ENCODE measurements at places on chromosomes 1 and 21.

- no peak for DNase-seq
Observed at GRCh38 chr1:109769330-109770078, 5.8 kb upstream of the EPS8L3 start.

DNA sequence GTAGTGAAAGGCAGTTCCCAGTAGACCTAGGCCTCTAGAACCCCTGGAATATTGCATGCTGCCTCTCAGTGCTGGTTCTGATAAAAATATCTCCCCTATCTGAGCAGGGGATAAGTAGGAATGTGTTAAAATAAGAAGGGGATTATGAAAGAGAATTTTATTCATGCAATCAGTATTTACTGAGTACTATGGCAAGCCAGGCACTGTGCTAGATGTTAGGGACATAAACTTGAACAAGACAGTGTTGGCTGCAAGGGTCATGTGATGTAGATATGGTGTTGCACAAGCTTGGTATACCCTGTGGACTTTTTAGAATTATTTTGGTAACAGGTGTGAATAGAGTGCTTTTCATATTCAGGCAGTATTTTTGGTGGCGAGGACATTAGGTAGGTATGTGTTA is 23.6 kb downstream of the NOS1AP start:
- DNase-seq: no peak

DNA sequence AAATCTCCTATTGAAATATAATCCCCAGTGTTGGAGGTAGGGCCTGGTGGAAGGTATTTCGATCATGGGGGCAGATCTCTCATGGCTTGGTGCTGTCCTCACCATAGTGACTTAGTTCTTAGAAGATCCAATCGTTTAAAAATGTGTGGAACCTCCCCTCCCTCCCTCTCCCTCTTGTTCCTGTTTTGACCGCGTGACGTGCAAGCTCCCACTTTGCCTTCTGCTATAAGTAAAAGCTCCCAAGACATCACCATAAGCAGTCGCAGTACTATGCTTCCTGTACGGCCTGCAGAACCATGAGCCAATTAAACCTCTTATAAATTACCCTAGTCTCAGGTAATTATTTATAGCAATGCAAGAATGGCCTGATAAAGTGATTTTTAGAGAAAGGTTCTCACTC is 10.9 kb upstream of the RGS2 start:
- no peak for DNase-seq

DNA sequence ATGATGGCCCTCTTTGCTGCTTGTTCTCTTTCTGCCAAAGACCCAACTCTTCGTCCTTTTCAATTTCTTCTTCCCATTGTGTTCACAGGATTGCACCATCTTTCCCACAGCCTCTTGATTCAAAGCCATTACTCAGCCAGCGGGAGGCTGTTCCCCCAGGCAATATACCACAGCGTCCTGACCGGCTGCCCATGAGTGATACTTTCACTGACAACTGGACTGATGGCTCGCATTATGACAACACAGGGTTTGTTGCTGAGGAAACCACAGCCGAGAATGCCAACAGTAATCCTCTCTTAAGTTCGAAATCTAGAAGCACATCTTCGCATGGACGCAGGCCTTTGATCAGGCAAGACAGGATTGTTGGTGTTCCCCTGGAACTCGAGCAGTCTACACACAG is 167.4 kb downstream of the LRRC40 start:
- no peak for DNase-seq

- DNase-seq: no peak
Observed at GRCh38 chr1:203612932-203613682, 13.5 kb upstream of the ATP2B4 start.

DNA sequence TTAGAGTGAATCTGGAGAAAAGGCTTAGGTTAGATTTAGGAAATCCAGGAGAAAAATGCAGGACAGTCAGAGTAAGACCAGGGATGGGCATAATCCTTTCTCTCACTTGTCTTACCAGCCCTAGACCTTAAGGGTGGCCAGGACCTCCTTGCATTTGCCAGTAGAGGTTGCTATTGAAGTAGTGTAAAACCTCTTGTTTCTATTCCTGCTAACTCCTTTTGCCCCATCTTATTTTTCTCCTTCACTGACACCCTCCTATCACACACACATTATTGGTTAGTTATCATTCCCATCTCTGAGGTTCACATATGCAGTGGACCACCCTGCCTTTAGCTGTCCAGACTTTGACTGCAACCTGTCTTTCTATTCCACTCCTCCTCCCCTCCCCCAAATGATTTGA is 75.0 kb upstream of the MACF1 start:
- no peak for DNase-seq

- DNase-seq: no peak
Observed at GRCh38 chr1:232912845-232913580, 37.4 kb upstream of the NTPCR start.

DNA sequence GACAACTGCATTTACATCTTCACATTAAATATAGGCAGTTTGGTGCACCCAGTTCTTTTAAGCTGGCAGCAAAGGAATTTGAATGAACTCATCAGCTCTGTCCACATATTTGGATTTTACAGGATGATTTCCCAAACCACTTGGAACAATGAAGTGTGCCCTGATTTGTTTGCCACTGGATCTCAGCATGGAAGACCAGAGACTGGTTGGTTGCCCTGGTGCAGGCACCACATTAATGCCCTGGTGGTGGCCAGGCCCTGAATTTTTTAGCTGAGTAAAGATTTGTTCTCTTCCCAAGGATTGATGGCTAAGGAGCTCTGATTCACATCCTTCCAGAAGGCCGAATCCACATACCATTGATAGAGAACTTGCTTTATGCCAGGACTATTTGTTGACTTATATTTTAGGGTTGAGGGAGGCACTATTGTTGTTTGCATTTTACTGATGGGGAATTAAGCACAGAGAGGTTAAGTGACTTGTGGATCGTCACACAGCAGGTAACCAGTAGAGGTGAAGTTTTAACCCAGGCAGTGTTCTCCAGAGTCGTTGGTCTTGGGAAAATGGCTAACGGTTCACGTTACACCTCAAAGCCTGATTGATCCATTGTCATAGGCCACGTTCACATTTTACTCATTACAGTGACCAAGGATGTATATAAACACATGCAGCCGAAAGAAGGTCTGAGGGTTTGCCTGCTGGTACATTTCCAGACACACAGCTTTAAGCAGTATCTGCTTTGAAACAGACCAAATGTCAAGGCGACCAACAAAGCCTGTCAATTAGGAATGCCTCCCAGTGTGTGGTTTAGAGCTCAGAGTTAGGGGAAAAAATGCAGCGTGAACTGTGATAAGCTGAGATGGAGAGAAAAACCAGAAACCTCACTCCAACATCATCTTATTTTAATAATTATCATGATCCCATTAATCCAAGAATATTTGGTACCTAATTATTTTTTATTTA is 50.7 kb downstream of the KAZN start:
- no peak for DNase-seq

- DNase-seq: no peak
Observed at GRCh38 chr1:22529901-22530621, 33.2 kb upstream of the EPHA8 start.

DNA sequence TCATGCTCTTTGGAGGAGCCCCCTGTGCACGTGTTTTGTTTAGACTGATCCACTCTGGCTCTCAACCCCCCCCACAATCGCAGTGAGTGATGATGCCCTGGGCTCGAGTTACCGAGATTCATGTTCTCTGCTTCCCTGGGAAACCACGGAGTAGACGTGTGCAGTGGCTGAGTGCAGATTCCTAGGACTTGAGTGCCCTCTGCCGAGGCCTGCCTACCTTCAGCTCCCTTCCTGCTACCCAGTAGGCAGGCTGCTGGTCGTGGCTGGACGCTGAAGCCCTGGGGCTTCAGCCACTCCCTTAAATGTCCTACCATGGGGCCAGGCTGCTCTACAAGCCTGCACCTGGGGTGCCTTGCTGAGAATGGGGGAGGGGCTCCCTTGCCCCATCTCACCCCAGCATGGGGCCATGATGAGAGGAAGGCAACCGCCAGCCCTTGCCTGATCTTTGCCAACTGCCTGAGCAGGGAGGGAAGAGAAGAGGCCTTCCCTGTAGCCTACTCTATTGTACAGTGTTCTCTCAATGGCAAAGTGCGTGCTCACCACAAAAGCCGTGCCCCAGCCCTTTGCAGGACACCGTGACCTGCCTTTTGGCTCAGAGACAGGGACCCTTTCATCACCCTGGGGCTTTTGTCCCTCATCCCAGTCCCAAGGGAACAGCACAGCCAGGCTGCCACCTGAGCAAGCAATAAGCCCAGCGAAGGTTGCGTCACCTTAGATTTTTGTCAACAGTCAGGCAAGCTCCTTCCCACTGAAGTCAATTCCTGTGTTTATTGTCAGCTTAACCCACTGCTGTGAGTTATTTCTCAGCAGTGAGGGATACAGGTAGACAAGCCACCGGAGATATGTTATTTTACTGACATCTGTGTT is 4.1 kb upstream of the GRIK3 start:
- DNase-seq: no peak

DNA sequence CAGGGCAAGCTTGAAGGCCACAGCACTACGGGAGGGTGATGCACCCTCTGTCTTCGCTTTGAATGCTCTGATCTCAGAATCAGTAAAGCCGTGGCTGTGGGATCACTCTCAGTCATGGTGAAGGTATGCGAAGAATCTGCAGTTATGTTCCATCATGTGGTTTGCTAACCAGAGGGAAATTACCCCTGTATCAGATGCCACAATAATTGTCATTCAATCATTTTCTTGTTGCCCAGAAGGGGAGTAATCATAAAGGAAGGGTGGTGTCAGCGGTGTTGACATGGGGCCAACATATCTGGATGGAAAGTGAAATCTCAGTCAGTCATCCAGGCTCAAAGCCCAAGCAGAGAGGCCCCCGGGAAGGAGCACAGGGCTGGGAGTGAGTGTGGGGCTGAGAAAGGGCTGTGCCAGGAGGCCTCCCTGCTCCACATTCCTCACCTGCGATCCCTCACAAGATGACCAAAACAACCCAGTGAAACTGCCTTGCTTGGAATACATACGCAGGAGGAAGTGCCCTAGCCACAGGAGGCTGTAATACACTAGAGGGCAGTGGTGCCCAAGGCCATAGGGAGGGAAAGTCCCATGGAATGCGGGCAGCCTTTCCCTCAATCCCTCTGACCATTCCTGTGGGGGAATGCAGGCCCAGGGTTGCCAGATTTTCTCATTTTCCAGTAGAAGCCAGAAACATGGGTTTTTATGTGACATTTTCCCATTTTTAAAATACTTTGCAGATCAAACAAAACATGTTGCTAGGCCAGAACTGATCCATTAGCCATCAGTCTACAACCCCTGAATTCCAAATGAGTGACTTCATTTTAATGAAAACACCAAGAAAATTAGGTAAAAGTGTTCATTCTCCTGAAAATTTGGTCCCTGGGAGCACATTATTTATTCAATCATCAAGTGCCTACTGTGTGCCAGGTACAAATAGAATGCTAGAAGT is 95.7 kb upstream of the VANGL1 start:
- no peak for DNase-seq

- no peak for DNase-seq
Observed at GRCh38 chr1:8497210-8497819, 179.4 kb downstream of the SLC45A1 start.

DNA sequence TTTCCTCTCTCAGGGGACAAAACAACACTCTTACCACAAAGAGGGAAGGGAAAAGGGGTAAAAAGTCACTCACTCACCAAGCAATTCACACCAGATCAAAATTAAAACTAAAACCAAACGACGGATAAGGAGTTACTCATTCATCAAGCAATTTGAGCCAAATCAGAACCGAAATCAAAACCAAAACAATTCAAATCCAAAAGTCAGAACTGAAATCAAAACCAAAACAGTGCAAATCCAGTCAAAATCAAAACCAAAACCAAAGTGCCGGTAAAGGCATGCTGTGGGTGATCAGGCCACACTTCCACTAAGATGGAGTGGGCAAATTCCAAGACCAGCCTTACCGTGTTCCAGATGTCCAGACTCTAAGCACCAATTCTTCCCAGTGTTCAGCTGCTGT is 717.9 kb downstream of the AMY1C start:
- DNase-seq: no peak

GRCh38 chr1:36590771-36591170 is 108.1 kb upstream of the CSF3R start:
- DNase-seq: no peak

DNA sequence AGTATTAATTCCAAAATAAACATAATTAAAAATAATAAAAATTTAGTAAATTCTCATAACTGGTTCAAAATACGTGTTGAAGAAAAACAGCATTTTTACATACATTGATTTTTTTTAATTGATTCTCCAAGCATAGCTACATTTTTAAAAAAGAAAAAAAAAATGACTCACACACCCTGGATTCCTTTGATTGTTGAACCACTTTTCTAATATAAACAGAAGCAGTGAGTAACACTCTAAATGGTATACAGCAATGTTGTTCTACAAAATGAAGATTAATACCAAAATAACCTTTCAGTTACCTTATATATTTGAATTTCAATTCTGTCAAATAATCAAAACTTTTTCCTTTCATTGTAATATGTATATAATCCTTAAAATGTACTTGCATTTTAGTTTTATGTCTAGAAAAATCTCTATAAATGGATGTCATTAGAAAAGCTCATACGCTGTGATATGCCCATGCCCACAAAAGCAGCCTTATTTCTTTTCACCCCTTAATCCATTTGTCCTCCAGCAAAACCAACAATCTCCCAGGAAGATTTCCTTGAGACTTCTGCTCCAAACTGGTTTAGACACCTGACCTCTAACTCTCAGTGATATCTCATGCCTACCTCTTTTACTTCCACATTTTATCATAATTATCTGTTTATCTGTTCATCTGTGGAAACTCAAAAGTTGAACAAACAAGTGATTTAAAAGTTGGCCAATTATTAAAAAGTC is 246.4 kb upstream of the NR5A2 start:
- no peak for DNase-seq

DNA sequence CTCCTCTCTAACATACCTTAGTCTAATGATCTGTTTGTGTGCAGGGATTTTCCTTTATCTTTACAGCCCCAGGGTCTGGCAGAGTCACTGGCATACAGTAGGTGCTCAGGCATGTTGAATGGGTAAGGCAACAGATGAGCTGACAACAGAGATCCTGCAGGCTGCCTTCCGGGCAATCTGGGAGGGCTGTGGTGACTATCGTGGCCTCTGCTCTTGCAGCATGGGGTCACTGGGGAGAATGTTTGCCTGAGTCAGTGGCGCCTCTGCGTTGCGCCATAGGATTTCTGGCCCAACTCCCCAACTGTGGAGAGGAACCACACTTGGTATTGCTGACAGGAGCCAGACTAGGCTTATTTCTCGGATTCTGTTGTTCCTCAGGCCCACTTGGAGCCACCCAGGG is 93.8 kb downstream of the LAMC2 start:
- no peak for DNase-seq

DNA sequence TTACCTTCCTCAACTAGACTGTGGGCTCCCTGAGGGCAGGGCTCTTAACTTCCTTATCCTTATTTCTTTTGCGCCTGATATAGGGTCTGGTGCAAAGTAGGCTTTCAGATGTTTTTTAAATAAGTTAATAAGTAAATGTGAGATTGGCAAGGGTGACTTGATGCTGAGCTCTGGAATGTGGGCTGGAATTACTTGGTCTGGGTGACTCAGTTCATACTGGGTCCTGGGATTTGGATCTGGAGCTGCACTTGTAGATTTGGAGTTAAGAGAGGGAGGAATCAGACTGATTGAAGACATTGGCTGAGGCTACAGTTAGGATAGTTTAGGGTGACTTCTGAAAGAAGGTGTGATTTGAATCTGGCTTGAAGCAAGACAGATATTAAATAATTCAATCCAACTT is 190.9 kb downstream of the GIPC2 start:
- DNase-seq: no peak

All from activated gamma-delta T cell treated with anti-CD3 and anti-CD28 coated beads, Interleukin-2, amount 50 U/mL, for 16 hours (primary cell).